Right atrium auricular region (tissue), 2 donors: ENCODE measurements at places on chromosomes 3 and 15. TPM values are rescaled to one million over a fixed set of nuclear protein-coding genes. Genes with fewer than 3 reads are reported as not detected.

DNA sequence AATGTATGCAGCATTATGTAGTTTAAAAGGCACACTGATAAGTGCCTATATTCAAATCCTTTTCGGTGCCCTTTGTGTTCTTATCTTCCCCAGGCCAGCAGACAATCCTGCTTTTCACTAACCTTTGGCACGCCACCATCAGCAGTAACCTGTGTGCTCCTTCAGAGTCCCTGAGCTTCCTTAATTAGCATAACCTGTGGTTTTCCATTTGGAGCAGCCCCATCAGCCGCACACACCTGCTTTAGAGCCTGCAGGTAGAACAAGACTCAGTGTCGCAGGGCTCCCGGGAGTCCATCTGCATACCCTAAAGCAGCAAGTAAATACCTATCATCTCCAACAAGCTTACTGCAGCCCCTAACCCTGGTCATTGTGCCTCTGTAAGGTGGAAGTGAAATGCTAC, 755.1 kb downstream of the ROBO2 start:
- DNase-seq: no peak

- DNase-seq: no peak
Observed at GRCh38 chr3:27638594-27638993, 83.5 kb downstream of the EOMES start.

DNA sequence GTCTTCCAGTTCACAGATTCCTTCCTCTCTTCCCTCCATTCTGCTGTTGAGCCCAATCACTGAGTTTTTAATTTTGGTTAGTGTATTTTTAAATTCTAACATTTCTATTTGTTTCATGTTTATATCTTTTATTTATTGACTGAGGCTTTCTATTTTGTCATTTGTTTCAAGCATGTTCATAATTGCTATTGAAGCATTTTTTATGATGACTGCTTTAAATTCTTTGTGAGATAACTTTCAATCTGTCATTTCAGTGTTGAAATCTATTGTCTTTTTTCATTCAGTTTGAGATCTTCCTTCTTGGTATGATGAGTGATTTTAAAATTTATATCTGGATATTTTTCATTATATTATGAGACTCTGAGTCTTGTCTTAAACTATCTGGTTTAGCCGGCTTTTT, 192.3 kb downstream of the RPLP1 start:
- DNase-seq: no peak

DNA sequence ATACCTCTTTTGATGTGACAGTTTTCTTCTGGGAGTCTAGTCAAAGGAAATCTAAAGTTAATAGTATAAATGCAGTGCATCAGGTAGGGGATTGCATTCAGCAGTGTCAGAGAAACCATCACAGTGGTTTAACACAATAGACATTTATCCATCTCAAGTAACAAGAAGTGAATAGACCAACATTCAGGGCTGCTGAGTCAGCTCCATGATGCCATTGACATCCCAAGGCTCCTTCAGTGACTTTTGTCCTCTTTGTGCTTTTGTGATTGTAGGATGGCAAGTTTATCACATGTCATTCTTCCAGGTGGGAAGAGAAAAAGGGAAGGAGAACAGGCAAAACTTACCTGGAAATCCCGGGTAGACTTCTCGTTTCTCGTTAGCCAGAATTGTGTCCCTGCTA, 158.3 kb downstream of the TMEM108 start:
- no peak for DNase-seq

- DNase-seq: no peak
Observed at GRCh38 chr3:189557824-189558223, 73.4 kb upstream of the TP63 start.

DNA sequence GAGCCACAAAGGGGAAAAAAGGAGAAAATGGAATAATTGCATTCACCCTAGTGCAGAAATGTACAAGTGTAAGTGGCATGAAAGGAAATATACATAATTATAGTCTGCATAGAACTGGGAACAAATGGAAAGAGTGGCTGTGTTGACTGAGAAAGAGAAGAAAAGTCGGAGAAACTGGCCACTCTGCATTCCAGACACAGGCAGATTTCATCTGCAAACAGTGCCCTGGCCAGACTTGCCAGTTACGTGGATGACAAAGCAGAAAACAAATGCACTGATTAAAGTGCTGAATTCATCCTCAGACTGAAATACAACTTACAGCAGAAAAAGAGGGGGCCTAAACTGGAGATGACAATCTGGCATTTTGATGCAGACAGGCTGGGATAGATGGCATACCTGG, 129.8 kb downstream of the FGF12 start:
- no peak for DNase-seq

GRCh38 chr3:9087831-9088413, 124.7 kb upstream of the RAD18 start:
- DNase-seq: no peak

DNA sequence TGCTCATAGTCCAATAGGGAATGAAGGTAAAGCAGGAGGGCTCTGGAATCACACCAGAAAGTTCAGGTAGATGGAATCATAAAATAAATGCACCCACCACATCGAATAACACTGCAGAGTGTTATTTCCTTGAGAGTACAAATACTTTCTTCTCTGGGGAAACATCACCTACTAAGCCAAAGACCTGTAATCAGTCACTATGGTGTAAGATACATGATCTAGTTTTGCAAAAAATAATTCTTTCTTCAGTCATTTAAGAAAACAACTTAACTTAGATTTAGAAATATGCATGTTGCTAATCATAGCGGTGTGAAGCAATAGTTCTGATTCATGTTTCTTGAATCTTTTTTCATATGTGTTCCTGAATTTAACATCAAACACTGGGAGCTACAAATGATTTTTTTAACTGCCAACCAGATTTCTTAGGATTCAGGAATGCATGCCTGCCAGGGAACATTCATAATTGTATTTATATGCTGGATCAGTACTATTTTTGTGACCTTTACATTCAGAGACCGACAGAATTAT, 40.2 kb upstream of the MEIS2 start:
- no peak for DNase-seq

GRCh38 chr3:133574260-133574881, 885 bp downstream of the CDV3 start:
- DNase-seq: peak; percentile 72

GRCh38 chr3:14057701-14058100, 67.0 kb downstream of the CHCHD4 start:
- no peak for DNase-seq

- DNase-seq: no peak
Observed at GRCh38 chr15:45126535-45127158, 3.0 kb downstream of the DUOXA1 start.

DNA sequence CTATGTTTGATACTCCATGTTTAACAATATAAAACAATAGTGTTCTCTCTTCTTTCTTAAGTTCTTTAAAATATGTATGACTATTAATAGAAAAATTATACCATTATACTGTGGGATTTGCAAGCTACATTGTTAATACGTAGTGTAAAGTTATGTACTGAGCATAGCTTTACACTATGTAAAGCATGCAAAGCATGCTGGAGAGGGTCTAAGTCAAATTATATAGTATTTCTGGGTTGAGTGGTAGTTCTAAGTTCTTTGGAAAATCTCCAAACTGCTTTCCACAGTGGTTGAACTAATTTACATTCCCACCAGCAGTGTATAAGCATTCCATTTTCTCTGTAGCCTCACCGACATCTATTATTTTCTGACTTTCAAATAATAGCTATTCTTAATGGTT, 253.0 kb downstream of the RAP2B start:
- no peak for DNase-seq

- DNase-seq: no peak
Observed at GRCh38 chr3:30401971-30402370, 204.4 kb upstream of the TGFBR2 start.

DNA sequence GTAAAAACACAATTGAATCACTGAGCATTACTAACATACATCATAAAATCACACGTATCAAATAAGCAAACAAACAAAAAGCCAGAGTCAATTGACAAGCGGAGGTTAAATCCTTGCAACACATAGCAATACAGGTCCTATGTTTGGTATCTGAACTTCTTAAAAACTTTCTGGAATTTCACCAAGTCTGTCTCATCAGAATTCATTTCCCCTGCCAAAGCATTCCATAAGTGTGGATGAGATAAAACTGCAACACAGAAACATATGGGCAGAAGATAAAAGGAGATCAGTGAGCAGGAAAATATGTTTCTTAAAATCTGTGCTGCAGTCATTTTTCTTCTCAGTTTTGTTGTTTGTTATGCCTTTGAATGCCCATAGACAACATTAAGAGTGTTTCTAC, 1155.5 kb downstream of the TBL1XR1 start:
- no peak for DNase-seq

GRCh38 chr3:130374033-130374432, 28.6 kb downstream of the COL6A5 start:
- DNase-seq: no peak

GRCh38 chr3:98779541-98780335, 16.6 kb downstream of the ST3GAL6 start:
- no peak for DNase-seq

DNA sequence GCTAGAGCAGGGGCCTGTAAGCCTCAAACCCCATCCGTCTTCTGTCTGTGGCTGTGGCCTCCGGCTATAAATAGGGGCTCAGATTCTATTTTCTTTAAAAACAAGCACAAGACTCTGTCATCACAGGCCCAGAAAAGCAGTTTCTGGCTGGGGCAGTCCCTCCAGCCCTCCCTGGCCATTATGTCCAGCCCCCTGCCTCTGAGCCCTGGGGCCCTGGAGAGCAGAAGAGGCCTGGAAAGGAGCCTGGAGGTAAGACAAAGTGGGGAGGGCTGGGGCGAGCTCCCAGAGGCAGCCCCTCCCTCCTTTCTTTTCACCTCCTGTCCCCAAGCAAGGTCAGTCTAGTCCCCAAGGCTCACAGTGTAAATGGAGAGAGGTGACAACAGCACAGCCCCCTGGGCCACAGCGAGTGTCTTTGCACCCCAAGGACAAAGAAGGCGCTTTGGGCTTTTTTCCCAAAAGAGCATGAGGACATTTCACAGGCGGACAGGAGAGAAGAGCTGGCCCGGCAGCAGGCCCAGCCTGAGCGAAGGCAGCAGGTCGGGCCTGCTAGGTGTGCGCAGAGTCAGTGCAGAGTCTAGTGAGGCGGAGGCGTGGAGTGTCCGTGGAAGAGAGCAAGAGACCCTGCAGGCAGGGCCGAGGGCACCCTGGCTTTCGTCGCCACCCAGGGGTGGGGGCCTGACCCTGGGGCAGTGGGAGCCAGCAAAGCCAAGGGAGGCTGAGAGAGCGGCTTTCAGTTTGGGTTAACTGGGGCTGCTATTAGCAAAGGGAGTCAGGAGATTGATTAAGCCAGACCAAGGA, 188.3 kb downstream of the TBC1D2B start:
- no peak for DNase-seq

DNA sequence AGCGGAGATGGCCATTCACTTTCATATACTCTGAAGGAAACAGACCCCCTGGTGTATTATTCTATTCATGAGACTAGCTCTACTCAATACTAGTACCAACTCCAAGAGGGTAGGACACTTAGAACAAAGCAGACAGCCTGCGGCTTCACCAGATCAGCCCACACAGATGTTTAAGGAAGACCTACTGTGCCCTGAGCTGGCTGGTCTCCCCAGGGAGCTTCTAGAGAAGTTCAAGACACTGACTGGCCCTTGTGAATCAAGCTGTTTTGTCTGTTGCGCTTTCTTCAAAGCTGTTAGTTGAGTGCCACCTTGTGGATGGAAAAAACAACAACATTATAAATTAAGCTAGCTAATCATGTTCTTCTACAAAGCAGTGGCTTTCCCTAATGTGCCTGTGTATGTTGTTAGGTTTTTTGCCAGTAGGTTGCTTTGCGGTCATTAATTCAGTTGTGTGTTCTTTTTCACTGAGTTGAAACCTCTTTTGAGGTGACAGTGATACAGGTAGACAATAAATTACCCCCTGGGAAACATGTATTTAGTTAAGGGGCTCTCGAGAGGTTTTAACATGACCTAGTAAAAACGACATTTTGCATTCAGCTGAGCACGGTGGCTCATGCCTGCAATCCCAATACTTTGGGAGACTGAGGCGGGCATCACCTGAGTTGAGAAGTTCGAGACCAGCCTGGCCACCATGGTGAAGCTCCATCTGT, 64.2 kb upstream of the MYZAP start:
- DNase-seq: no peak

DNA sequence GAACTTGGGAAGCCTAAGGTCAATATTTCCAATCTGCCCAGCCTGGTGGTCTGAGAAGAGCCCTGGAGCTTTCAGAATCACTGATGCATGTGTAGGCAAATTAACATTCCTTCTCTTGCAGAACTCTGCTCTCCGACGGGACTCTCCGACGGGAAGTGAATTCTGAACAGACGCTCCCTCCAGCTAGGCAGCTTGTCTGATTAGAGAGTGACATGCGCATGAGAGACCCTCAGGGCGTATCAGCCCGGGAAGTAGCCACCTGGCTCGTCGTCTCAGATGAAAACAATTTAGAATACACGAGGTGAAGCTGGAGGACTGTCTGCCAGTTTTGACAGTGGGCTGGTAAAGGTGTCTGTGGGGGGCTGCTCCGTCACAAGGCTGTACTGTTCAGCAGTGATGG, 103.1 kb downstream of the DGKG start:
- no peak for DNase-seq

DNA sequence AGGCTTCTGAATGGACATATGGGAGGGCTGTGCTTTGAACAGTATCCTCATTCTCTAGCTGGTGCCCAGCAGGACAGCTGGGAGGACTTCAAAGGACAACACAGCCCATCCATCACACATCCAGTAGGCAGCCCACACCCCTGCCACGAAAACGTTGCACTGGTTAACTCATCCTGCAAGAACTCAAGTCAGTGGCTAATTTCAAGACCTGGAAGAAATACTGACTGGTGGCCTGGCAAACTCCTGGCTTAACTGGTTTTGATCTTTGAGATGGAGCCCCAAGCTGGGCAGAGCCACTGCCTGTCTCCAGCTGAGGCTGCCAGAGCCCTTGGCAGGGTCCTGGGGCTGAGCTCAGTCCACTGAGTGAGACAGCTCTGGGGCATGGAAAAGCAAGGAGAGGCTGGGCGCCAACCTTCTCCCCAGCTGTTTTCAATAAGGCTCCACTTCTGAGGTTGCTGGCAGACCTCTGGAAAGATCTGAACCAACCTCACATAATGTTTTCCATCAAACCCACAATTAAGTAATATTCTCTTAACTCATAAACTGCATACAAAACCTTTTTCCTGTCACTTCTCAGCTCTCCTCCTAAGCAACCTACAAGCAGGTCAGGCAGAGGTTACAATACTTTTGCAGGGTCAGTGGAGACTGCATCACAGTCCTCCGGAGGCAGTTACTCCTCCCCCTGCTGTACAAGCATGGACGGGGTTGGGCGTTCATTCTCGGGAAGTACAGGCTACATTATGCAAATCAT, 110.3 kb downstream of the MYLK start:
- no peak for DNase-seq

CD276 gene
- total RNA-seq: 60.4 TPM

OCA2 gene
- total RNA-seq: 0.31 TPM

FANCD2 gene
- 2.0 TPM for total RNA-seq

CCDC9B gene
- total RNA-seq: 32.2 TPM

PLA2G4B gene
- total RNA-seq: 1.4 TPM

CKMT1A gene
- 3.3 TPM for total RNA-seq

ZNF620 gene
- total RNA-seq: 2.0 TPM

SERPINI2 gene
- 2.2 TPM for total RNA-seq

SLC28A1 gene
- total RNA-seq: 0.12 TPM

RARB gene
- 22.8 TPM for total RNA-seq

THAP10 gene
- 3.1 TPM for total RNA-seq

MKRN2 gene
- 30.5 TPM for total RNA-seq

GOLGA8O gene
- not detected for total RNA-seq

DAZL gene
- total RNA-seq: not detected

NR2F2 gene
- 25.0 TPM for total RNA-seq

FETUB gene
- total RNA-seq: not detected

LRRC31 gene
- total RNA-seq: not detected
